Stimulated activated CD8-positive, alpha-beta memory T cell treated with anti-CD3 and anti-CD28 coated beads, Interleukin-12 subunit alpha, Interleukin-12 subunit beta, amount 100 ng/mL, for 4 hours (primary cell): ENCODE measurements at places on chromosomes 2 and 18.

DNA sequence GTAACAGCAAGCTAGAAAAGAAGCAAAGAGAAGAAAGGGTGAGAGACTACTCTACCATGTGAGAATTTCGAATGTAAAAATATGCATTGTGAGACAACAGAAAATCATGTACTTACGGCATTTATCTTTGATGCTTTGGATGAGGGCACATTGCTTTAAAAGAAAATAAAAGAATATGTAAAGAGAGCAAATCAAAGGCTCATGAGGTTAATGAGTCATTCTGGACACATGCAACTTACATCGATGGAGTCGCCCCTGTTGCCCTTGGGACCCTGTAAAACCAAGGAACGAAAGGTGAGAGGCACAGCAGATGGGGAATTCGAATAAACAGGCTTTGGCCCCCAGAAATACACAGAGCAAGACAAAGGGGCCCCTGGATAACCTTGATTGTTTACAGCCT is 69.0 kb downstream of the COL6A3 start:
- DNase-seq, result no peak

DNA sequence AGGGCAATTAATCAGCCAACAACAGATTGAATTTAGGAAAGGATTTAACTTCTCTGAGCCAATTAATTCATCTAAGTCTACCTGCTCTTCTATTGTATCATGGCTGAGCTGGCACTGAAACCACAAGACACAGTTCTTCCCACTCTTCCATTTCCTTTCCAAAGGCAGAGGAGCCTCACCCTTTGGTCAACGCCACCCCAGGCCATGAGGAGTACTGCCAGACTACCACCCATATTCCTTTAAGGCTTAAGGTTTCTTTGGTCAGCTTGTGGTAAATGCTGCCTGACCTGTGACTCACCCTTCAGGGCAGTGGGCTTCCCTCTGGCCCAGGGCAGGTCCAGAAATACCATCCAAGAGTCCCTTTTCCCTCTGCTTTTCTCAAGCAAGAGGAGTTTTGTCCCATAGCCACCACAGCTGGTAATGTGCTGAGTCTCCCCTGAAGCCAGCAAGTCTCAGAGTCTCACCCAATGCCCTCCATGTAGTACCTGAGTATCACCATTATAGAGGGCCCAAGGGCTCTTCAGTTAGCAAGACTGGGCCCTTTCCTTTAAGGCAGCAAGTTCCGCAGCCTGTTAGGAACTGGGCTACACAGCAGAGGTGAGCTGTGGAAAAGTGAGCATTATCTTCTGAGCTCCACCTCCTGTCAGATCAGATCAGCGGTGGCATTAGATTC is 900.5 kb upstream of the CRIM1 start:
- DNase-seq, result no peak

DNA sequence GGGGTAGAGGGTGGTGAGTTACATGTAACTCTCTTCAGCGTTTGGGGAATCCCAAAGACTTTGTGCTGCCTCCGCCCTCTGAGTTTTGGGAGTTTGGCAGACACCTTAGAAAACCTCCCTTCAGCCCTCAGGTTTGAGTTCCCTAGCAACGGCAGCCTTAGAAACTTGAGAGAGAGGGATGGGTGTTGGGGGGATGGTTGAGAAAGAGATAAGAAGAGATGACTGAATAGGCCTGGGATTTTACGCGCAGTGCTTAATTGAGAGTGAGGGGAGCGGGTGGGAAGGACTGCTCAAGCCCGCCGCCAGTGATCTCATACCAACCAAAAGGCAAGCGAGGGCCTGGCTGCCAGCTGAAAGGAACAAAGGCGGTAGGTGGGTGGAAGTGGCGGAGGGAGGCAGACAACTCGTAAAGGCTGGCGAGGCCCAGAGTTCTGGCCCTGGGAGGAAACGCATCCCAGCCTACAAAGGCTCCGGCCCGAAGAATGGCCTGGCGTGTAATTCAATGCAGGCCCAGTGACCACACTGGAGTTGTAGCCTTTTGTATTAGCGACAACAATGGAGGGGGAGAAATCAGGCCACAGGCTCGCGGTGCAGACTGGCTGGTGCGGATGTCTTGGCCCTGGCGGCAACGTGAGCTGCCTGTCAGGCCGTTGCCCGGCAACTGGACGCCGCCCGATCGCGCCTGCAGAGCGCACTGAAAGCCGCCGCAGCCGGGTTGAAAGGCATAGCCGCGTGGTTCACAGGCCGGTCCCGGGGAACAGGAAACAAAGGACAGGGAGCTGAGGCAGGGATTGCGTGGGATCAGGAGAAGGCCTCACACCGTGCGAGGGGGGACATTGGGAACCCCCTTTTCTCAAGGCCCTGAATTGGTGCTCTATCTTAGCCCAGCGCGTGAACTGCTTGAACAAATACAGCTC is 39.9 kb upstream of the DARS1 start:
- DNase-seq, result peak; percentile 6

DNA sequence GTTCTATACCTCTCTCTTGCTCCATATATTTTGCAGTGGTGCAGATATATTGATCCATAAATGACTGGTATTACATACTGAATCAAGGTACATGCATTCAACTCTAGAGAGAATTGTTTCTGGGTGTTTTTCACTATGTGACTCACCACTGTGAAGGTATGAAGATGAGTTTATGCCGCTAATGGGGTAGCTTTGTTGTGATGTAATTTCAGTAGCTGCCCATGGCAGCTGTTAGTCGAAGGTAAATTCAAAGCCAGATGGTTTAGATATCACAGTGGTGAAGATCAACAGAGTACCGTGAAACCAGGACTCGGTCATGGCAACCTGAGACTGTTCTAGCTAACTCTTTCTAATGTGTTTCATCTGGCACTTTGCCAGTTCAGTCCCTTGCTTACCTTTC is 50.4 kb downstream of the PKP4 start:
- DNase-seq, result no peak

DNA sequence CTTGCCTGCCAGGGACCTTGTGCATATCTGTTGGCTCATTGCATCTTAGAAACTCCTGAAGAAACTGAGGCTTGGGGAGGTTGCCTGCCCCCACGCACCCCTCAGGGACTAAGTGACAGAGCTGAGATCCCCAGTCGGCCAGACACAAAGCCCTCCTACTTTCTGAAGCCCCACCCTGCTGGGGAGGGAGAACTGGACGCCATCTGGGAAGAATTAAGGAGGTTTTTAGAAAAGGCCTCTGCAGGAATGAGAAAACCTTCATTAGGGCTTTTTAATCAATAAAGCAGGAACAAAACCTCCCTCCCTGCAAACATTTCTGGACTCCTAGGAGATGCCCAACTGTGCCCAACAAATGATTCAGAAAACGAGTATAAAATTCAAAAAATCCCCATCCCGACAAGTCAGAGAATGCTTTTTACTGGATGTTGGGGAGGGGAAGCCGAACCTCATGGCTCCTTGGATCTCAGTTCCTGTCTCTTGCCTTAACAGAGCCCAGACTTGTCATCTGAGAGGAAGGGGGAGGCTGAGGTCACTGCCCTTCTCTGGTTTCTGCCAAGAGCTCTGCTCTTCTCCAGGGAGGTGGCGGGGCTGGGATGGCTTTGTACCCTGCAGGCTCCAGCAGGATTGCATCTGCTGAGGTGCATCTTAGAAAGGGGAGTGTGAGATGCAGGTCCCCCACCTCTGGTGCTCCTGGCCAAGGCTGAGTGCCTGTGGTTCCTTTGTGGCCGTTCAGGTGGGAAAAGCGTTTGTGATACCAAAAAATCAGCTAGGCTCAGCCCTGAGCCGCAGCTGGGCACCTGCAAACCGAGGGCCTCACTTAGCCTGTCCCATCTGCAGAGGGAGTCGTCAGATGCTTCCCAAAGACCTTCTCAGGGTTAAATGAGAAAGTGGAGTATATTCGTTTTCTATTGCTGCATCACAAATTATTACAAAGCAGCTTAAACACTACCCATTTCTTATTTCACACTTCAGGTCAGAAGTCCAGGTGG is 142.4 kb downstream of the ZFP36L2 start:
- no peak for DNase-seq

DNA sequence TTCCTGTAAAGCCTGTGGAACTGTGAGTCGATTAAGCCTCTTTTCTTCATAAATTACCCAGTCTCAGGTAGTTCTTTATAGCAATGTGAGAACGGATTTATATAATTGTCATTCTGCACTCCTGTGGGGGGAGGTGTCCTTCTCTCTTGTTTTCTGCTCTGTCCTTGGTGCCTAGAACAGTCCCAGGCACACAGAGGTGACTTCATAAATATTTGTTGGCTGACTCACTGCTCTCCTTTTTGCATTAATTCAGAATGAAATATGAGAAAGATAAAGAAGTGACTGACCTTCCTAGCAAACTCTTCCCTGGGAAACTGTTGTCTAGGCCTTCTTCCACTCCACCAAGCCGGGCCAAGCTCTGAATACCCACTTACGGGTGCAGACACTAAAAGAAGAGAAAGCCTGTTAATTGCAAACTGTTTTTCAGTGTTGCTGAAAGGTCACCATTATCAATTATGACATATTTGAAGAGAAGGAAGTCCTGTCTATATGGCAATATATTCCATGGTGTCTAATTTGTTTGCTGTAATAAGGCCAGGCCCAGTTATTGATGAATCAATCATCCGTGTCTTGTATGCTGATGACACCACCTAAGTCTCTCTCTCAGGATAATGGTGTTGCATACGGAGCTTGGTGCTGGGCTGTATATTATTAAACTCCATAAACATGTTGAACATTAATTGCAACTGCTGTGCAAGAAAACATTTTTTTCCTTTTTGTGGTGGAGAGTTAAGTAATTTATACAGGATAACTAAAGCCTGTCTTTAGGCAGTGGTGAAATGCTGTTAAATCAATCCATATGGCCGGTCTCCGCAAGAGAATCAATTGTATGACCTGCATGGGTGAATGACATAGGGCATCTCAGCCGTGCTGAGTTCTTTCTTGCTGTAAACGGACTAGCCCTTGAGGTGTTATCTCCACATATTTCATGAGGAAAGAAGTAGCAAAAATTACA is 567.5 kb downstream of the SLC4A3 start:
- no peak for DNase-seq

- DNase-seq, result no peak
These were observed 64.7 kb upstream of the RAB6C start for GRCh38 chr2:129914538-129915302.

DNA sequence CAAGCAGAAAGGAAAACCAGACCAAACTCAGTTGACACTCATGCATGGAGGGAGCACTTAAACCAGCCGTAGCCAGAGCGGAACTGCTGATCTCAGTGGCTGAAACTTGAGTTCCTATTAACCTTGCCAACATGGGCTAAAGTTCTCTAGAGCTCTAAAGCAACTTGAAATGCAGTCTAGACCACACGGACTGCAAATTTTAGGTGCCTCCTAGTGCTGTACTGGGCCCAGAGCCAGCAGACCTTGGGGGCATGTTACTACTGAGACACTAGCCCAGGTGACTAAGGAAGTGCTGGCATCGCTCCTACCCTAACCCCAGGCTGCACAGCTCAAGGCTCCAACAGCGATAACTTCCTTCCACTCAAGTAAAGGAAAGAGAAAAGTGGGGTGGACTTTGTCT is 236.5 kb downstream of the AKAIN1 start:
- no peak for DNase-seq

DNA sequence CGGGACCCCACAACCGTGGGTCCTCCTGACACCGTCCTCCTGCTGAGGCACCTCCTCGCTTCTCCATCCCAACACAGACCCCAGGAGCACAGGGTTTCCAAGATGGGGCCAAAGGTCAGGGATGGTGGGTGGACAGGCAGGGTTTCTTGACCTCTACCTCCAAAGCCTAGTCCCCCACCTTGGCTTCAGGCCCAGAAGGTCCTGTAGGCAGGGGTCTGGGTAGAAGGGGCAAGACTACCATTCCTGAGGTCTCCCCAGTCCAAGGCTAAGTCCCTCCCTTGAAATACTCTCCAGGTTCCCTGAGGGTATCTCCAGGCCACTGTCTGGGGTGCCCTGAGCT is 7.1 kb downstream of the CYP26B1 start:
- DNase-seq, result no peak

- no peak for DNase-seq
These were observed 273.7 kb downstream of the NOL4 start for GRCh38 chr18:33951031-33951430.

GRCh38 chr2:102444233-102444632 is 21.3 kb downstream of the IL18RAP start:
- DNase-seq, result no peak
